ENCODE measurements at places on chromosomes 2 and 18.

- H3K4me3 ChIP-seq, result no peak overlapping the region
- peaks cover 22% of the 10 kb centered on the region for H3K36me3 ChIP-seq
- H3K4me1 ChIP-seq, result peaks cover 27% of the 10 kb centered on the region
- H3K27ac ChIP-seq, result no peak overlapping the region
Measured at GRCh38 chr2:65314801-65315441, 87.3 kb downstream of the ACTR2 start.

DNA sequence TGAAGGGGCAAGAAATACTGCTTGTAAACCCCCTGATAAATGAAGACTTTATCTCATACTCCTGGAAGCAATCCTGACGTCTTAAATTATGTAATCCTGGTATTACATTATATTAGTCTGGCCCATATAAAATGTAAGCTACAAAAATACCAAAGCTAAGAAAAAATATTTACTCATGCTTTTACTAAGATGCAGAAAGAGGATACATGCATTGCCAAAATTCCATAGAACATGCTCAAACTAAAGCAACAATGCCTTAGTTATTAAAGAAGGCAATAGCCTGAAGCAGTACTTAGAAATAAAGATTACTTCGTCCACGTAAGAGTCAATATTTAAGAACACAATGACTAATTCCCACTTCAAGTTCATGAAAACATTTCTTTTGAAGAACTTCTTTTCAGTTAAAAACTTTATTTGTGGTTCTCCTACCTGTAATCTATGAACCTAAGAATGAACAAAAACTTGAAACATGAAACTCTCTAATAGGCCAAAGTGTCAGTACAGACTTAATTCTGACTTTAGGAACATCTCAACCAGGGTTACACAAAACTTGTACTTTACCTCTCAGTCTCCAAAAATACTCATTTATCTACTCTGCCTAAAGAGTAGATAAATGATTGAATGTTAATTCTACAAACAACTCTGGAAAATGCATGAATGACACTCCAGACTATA, 117.3 kb downstream of the THADA start:
- no peak overlapping the region for H3K27ac ChIP-seq
- no peak for DNase-seq
- no peaks in the 10 kb centered on the region for H3K36me3 ChIP-seq
- no peak overlapping the region for H3K4me3 ChIP-seq

DNA sequence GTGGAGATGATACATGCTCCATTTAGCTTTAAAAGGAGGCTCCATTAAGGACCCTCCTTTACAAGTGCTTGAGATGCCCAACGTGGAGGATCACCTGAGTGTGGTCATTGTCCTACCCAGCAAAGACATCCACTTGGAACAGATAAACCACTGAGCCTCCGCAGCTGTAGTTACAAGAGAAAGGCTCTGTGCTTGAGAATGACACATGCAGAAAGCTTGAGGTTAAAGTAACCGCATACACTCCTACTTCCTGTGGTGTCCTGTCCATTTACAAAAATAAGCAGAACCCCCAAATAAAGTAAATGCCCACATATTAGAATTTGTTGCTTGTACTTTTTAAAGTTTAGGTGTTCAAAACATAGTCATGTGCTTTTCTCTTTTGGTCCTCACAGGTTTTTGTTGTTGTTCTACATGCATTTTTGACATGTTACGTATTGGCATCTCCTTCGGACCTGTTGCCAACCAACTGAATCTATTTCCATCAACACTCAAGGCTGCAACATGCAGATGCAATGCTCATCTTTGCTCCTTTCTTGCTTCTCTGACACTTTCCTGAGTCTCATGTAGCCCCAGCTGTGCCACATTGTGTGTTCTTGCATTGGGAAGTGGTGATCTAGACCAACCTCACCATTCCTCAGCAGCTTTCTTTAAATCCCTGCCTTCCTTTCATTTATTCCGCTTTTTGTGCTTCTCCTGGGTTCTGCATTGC, 56.0 kb downstream of the SERPINB7 start:
- no peaks in the 10 kb centered on the region for H3K4me1 ChIP-seq
- no peak overlapping the region for H3K27ac ChIP-seq
- H3K4me3 ChIP-seq, result no peak overlapping the region
- no peak for DNase-seq
- H3K27me3 ChIP-seq, result no peaks in the 10 kb centered on the region

DNA sequence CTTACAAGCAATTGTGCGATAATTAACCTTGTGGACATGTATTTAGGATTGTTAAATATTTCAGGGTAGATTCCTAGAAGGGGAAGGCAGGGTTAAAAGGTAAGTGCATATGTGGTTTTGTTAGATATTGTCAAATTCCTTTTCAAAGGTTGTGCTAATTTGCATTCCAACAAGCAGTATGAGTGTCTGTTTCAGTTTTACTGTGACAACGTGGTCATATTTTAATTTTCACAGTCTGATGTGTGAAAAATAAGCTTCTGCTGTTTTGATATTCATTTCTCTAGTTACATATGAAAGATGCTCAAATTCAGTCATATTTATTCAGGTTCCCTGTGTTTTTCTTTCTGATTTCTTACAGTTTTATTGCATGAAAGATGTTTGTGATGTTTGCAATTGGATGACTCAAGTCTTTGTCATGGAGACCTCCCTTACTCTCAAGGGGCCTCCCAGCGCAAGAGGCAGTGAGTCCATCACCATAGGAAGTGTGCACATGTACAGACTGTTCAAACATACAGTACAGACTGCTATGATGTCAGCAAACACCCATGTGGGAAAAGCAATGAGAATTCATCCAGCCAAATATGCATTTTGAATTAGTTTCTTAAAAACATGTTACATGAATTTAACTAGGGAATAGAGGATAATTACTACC, 310.8 kb downstream of the GALR1 start:
- peaks cover 2% of the 10 kb centered on the region for H3K27me3 ChIP-seq
- H3K27ac ChIP-seq, result no peak overlapping the region
- no peak for DNase-seq
- no peaks in the 10 kb centered on the region for H3K4me1 ChIP-seq
- H3K4me3 ChIP-seq, result no peak overlapping the region

DNA sequence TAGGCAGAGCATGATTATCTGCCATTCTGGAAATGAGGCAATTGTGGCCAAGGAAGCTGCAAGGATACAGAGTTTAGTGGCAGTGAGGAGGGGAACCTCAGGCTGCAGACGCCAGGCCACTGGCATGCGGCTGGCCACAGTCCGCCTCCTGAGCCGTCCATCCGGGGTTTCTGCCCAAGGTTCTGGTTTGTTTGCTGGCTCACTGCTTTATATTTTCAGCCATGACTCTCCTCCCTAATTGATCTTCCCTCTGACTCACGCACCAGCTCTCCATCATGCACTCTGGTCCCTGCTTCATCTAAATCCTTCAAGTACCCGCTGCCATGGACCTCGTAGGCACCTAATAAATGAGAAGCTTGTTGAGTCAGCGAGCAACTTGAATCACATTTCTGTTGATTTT, 107.8 kb upstream of the REV1 start:
- no peak overlapping the region for H3K27ac ChIP-seq
- peaks cover 4% of the 10 kb centered on the region for H3K36me3 ChIP-seq
- H3K4me3 ChIP-seq, result no peak overlapping the region
- no peaks in the 10 kb centered on the region for H3K27me3 ChIP-seq

GRCh38 chr2:52428224-52428623, 1339.4 kb upstream of the CHAC2 start:
- H3K4me3 ChIP-seq, result no peak overlapping the region
- no peaks in the 10 kb centered on the region for H3K27me3 ChIP-seq
- DNase-seq, result no peak
- peaks cover 6% of the 10 kb centered on the region for H3K4me1 ChIP-seq
- H3K36me3 ChIP-seq, result no peaks in the 10 kb centered on the region

DNA sequence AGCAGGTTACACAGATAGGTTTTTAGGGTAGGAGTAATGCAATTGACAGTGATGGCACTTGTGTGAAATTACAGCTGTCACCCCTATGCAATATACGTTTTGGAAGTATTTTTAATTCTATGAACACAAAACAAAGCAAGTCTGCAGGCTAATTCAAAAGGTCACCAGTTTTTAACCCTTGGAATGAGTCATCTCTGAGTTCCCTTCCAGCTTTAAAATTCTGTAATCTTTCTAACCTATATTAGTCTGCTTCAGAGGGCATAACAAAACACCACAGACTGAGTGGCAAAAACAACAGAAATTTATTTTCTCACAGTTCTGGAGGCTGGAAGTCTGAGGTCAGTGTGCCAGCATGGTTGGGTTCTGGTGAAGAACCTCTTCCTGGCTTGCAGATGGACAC, 596.9 kb upstream of the HNMT start:
- no peaks in the 10 kb centered on the region for H3K36me3 ChIP-seq
- H3K27me3 ChIP-seq, result no peaks in the 10 kb centered on the region
- DNase-seq, result no peak
- H3K27ac ChIP-seq, result no peak overlapping the region
- no peaks in the 10 kb centered on the region for H3K4me1 ChIP-seq

DNA sequence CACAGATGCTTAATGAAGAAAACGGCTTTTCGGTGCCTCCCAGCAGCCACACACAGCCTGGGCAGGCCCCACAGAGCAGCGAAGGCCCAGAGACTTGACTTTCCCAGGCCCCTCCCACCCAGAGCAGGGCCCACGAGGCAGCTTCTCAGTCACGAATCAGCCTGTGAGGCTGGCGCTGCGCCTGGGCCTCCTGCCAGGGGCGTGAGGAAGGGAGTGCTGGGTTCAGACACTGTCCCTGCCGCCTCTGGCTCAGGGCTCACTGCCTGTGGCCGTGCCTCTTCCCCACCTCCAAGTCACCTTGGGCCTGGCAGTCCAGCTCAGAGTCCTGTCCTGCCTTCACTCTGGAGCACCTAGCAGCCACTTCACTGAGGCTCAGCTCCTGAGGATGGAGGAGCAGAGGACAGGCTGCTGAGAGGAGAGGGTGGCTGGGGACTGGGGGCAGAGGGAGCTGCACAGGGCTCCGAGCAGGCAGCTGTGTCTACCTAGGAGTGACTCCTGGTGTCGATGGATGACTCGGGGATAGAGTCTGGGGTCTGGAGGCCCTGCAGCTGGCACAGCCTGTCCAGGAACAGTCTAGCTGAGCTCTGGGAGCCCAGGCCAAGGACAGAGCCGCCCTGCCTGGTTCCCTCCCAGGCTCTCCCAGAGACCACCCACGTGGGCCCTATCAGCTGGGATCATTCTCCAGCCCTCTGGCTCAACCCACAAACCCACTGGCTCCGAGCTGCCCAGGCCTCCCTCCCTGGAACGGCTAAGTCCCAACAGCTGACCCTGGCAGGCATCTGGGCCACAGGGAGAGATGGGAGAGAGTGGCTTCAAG, 36.4 kb upstream of the FOSL2 start:
- no peak for DNase-seq
- no peak overlapping the region for H3K27ac ChIP-seq
- no peak overlapping the region for H3K4me3 ChIP-seq

DNA sequence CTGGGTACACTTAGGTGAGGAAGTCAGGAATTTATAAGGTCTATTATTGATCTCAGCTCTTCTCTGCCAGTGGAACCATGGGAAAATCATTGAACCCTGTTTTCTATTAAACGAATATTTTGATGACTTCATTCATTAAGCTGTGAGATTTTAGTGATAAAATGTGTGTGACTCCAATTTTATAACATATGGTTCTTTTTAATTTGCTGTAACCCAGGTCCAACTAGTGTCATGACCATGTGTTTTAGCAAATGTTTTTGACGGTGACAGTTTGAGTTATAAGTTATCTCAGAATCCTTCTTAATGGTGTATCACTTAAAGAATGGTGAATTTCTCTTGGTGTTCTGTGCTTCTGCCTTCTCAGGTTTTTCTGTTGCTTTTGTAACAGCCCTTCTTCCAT, 213.1 kb downstream of the MCFD2 start:
- peaks cover 25% of the 10 kb centered on the region for H3K4me1 ChIP-seq
- H3K36me3 ChIP-seq, result peaks cover 5% of the 10 kb centered on the region
- peaks cover 11% of the 10 kb centered on the region for H3K27me3 ChIP-seq
- H3K27ac ChIP-seq, result no peak overlapping the region

DNA sequence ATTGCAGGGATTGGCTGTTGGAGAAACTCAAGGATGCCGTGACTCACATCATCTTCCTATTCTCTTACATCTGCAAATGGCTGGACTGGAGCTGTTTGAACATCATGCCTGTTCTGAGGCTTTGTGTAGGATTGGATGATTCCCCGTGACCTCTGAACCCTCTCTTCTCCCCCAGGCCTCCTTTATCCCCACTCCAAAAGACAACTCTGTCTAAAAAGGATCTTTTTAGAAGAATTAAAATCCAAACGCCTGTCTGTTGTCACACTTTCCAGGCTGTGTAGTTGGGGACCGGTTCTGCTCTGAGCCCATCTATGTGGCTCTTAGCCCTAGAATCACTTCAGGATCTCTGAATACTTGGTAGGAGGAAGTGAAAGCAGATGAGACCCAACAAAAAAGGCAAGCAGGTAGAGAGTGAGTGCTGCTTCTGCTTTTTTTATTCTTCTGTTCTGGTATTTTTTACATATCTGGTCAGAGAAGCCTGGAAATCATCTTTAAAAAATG, 565 bp downstream of the SP140 start:
- H3K4me3 ChIP-seq, result no peak overlapping the region
- no peaks in the 10 kb centered on the region for H3K27me3 ChIP-seq
- no peaks in the 10 kb centered on the region for H3K36me3 ChIP-seq
- DNase-seq, result no peak
- no peak overlapping the region for H3K27ac ChIP-seq
- peaks cover 6% of the 10 kb centered on the region for H3K4me1 ChIP-seq

DNA sequence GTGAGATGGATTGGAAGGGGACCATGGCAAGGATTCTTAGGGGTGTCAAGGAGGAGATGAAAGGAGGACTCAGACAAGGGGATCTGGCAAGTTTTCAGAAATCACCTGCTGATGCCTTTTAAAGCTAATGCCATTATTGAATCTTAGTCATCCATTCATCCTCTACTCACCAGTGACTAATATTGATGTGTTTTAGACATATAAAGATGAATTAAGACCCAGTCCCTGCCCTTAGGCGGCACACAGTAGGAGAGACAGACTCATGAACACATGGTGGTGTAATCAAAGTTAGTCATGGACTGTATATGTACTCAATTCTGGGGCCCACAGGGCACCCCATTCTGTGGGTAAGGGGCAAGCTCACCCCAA, 56.5 kb upstream of the ATL2 start:
- no peak overlapping the region for H3K4me3 ChIP-seq
- peaks cover 9% of the 10 kb centered on the region for H3K27me3 ChIP-seq
- no peak for DNase-seq
- H3K4me1 ChIP-seq, result peaks cover 18% of the 10 kb centered on the region
- H3K36me3 ChIP-seq, result no peaks in the 10 kb centered on the region
